ENCODE measurements at places on chromosomes 6 and 20.

GRCh38 chr20:47368301-47368700, 11.8 kb upstream of the ZMYND8 start:
- ATAC-seq = no peak

DNA sequence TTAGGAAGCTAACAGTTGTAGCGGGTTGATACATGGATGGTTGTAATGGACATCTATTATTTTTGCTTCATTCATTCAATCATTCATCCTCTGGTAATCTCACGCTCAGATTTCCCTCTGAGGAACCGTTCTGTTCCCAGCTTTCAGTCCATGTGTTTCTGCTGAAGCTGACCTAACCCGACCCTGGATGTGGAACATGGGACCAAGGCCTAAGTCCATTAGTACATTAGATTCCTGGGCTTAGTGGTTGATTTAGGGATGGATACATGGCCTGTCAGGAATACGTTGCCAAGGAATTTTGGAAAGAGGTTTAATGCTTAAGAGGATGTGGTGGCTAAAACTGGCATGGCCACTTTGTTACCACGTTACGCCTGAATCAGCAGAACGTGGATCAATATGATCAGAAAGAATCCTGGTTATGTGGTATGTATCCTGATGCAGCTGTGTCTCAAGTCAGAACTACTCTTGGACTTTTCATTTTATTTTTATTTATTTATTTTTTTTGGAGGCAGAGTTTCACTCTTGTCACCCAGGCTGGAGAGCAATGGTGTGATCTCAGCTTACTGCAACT, 4.1 kb upstream of the DHX35 start:
- no peak for ATAC-seq

DNA sequence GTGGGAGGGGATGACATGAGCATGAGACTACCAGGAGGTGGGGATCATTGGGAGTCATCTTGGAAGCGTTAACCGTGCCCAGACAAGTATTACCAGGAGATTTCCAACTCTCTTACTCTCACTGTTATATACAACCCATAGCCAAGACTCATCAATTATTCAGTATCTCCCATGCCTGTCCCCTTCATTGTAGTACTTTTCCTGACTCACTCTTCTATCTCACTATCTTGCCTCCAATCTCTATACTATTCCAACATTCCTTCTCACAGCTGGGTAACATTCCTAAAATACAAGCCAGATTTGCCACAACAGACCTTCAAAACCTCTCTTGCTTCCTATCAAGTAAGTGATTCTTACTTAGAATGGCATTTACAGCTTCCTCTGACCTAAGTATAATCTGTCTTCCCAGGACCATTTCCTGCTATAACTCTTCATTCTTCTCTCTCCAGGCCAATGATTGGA, 226.3 kb upstream of the SMLR1 start:
- no peak for ATAC-seq

DNA sequence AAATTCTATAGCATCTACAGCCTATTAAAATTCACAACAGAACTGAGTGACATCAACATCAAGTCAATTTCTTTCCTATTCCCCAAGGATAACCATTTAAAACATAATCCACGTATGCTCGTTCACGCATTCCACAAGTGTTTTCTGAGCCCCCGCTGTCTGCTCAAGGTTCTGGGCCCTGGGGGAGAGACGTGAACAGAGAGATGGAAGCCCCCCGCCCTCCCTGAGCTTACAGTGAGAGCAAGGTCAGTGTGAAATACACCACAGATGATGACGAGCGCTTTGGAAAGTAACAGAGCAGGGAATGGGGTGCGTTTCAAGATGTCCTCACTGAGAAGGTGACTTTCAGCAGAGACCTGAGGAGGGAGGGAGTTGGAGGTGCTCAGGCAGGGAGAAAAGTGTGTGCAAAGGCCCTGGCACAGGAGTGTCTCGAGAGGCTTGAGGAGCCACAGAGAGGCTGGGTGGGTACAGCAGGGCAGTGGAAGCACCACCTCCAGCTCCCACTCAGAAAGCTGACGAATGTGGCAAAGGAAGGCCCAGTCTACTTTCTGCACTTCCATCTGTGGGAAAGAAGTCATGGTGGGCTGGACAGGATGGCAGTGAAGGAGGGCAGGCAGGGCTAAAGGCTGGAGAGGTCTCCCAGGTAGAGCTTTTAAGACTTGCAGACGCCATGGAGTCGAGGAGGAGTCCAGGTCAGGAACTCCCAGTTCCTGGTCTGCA, 88.3 kb downstream of the DLL1 start:
- no peak for ATAC-seq

- ATAC-seq = peak; percentile 99
These were observed 143.9 kb downstream of the BCAS1 start for GRCh38 chr20:53926428-53927028.

DNA sequence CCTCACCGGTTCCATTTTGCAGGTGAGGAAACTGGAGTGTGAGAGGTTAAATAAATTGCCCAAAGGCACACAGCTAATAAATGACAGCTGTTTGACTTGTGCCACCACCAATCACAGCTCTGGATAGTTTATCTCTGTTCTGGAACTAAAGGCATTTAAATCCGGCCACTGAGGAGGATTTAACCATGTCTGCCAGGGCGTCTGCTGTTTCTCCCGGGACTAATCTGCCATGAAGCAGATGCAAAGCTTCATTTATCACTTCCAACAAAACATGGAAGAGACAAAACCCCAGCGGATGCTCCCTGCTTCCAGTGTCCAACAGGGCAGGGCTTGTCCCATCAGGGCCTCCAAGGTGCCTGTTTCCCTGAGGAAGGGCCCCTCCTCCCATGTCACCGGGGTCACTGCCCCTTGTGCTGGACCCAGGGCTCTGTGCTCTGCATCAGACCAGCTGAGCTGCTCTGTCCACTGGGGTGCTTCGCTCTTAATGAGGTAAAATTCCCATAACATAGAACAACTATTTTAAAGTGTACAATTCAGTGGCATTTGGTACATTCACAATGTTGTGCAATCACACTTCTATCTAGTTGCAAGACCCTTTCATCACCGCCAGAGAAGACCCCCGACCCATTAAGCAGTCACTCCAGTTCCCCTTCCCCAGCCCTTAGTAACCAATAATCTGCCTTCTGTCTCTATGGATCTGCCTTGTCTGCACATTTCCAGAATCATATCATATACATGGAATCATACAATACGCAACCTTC, 244.3 kb downstream of the PTPRT start:
- no peak for ATAC-seq
